ENCODE measurements at places on chromosomes 7 and 10.

GRCh38 chr10:9833942-9834341, 1183.7 kb upstream of the CELF2 start:
- no peak for DNase-seq

GRCh38 chr10:78628976-78629375, 439.8 kb upstream of the ZMIZ1 start:
- no peak for DNase-seq

GRCh38 chr7:142420554-142421362, 162.9 kb upstream of the PRSS58 start:
- no peak for DNase-seq

DNA sequence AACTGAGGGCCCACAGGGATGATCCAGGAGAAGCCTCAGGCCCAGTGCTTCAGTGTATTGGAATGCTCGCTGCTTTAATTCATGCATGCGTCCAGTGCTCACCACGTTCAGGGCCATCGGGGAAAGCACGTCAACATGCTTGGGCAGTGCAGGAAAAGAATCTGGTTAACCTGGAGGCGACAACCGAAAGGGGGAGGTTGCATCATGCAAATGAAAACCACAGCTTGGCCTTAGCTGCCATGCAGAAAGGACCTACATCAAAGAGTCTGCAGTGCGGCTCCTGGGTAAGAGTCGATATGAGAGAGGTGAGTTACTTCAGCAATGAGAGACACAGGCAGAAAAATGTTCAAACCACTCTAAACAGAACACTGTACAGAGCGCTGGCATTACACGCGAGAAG, 440.1 kb downstream of the KCNMA1 start:
- no peak for DNase-seq

- no peak for DNase-seq
Measured at GRCh38 chr7:1781369-1781768, 111.3 kb downstream of the ELFN1 start.

DNA sequence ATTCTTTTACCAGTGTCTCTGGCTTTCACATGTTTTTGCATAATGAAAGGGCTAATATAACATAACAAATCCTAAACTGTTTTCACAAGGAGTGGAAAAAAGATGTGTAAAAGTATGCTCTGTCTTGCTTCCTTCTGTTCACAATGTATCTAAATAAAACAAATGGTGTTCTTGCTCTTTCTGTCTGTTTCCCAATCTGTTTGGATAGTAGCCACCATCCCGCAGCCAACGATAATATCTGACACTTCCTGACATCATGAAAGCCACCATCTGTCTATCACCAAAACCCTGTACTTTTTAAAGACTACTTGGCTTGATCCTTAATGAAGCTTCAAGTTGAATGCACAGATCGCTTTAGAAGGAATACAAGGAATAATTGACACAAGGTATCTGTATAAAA, 246.2 kb downstream of the ETV1 start:
- DNase-seq, result peak; percentile 24

- DNase-seq, result no peak
Measured at GRCh38 chr10:110420401-110421193, 77.1 kb upstream of the DUSP5 start.

DNA sequence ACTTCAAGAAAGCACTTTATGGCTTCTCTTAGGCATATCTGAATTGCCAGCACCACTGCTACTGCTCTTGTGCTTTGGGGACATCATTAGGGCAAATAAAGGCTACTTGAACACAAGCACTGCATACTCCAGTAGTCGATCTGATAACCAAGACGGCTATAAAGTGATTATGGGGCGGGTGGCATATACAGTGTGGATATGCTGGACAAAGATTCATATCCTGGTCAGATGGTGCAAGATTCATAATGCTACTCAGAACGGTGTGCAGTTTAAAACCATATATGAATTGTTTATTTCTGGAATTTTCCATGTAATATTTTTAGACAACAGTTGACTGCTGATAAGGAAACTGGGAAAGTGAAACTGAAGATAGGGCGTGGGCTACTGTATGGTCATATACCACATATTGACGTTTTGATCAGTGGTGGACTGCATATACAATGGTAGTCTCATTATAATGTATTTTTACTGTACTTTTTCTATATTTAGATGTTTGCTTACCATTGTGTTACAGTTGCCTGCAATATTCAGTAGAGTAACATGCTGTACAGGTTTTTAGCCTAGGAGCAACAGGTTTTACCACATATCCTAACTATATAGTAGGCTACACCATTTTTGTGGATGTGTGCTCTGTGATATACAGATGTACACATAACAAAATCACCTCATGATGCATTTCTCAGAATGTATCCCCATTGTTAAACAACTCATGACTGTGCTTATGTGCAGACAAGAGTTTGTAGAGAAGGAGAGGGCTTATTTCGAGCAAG, 15.2 kb downstream of the ANLN start:
- no peak for DNase-seq

DNA sequence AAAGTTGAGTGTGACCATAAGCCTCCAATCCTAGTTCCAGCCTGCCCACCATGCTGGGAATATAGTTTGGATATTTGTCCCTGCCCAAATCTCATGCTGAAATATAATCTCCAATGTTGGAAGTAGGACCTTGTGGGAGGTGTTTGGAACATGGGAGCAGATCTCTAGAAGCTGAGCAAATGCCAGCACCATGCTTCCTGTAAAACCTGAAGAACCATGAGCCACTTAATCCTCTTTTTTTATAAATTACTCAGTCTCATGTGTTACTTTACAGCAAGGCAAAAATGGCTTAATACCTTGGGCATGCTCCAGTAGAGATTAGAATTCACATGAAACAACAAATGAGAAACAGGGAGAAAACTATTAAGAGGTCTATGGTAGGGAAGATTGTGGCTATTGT, 27.2 kb downstream of the STEAP1 start:
- no peak for DNase-seq

GRCh38 chr7:36623247-36623646, 101.0 kb downstream of the AOAH start:
- no peak for DNase-seq
